SJSA1 (cell line): ENCODE measurements at places on chromosomes 16 and 17. TPM values are rescaled to one million over a fixed set of nuclear protein-coding genes. Genes with fewer than 3 reads are reported as not detected.

The HIC1 gene
- 28.8 and 31.3 TPM in 2 replicates for total RNA-seq

DNA sequence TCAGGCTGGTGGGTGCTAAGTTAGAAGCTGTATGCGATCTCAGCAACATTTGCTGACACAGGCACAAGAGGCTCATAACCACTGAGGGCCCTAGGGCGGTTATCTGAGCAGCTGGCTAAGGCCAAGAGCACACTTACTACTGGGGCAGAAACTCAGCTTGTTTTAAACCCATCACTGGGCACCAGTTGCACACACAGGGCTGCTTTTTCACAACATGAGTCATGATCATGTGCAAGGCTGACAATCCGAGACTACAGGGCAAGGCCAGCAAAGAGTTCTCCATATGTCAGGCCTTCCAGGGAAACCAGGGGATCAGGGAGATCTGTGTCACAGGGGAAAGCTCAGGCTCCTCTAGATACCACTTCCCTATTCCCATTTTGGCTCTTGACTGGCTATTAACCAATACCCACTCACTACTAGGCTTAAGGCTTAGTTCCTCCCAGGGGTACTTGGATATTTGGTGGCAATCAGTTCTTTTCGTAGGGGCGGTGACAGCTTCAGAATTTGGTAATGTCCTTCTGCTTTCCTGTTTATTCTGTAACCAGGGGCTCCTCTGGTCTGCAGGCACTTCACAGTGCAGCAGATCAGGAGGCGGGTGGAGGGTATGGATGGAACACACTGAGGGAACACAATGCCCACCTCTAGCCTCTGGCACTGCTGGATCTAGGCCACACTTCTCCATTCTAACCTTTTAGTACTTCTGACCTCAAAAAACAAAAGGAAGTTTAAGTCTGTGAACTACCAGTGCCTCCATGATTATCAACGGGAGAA is 44.9 kb upstream of the ERN1 start:
- H3K36me3 ChIP-seq = peaks cover 12% of the 10 kb centered on the region
- peaks cover 6% of the 10 kb centered on the region; the same call in 1 of the 2 replicates for H3K4me1 ChIP-seq
- no peak overlapping the region for H3K4me3 ChIP-seq
- no peak for DNase-seq
- H3K27ac ChIP-seq = no peak overlapping the region
- no peaks in the 10 kb centered on the region for H3K27me3 ChIP-seq

- H3K4me3 ChIP-seq = no peak overlapping the region
- H3K4me1 ChIP-seq = no peaks in the 10 kb centered on the region
- no peaks in the 10 kb centered on the region for H3K36me3 ChIP-seq
- peaks cover 25% of the 10 kb centered on the region for H3K27me3 ChIP-seq
These were observed 9.2 kb upstream of the CCL22 start for GRCh38 chr16:57349212-57350031.

DNA sequence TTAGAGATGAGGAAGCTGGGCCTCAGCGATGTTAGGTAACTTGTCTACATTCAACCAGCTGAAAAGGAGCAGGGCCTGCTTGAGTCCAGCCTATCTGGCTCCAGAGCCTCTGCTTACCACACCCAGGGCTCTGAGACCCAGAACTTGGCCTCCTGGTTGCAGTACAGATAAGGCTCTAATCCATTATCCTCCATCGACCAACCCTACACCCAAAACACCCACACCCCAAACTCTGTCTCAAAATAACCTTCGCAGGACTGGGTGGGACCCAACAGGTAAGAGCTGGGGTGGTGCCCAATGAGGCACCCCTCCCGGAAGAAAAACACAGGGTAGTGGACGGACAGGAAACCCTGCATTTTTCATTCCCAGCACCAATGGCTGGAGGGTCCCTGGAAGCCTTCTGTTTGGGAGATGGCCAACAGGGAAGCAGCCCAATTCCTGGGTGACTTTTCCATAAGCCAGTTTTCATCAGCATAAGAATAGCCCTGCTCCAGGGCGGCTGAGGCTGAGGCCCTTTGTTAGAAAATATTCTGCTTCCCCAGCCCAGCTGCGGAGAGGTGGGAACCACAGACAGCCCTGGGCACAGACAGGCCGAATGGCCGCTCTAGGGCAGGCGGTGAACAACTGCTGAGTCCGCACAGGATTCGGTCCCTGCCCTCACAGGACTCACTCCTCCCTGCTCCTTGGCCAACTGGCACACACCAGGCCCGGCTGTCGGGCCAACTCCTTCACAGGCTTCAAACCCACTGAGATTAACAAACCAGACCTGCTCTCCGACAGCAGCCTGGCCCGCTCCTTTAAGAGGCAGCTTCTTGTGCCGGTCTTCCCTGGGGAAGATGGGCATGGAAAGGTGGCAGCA is 9.8 kb downstream of the SMIM5 start:
- H3K27me3 ChIP-seq = no peaks in the 10 kb centered on the region
- no peaks in the 10 kb centered on the region for H3K4me1 ChIP-seq
- H3K4me3 ChIP-seq = no peak overlapping the region
- no peak for DNase-seq
- no peak overlapping the region for H3K27ac ChIP-seq
- H3K36me3 ChIP-seq = peaks cover 42% of the 10 kb centered on the region

- peak overlapping the region; percentile 17 for H3K4me3 ChIP-seq
- H3K27me3 ChIP-seq = no peaks in the 10 kb centered on the region
- H3K4me1 ChIP-seq = peaks cover 21% of the 10 kb centered on the region
- peaks cover 49% of the 10 kb centered on the region for H3K36me3 ChIP-seq
- H3K27ac ChIP-seq = no peak overlapping the region
These were observed 5.4 kb upstream of the ZNF213 start for GRCh38 chr16:3129137-3130131.
